NCI-H510A treated with DMSO at 0.1 percent for 48 hours (cell line): ENCODE measurements at places on chromosomes 12 and 14.
A peak's percentile ranks its signal among the peaks of the same experiment; 100 is the strongest.

DNA sequence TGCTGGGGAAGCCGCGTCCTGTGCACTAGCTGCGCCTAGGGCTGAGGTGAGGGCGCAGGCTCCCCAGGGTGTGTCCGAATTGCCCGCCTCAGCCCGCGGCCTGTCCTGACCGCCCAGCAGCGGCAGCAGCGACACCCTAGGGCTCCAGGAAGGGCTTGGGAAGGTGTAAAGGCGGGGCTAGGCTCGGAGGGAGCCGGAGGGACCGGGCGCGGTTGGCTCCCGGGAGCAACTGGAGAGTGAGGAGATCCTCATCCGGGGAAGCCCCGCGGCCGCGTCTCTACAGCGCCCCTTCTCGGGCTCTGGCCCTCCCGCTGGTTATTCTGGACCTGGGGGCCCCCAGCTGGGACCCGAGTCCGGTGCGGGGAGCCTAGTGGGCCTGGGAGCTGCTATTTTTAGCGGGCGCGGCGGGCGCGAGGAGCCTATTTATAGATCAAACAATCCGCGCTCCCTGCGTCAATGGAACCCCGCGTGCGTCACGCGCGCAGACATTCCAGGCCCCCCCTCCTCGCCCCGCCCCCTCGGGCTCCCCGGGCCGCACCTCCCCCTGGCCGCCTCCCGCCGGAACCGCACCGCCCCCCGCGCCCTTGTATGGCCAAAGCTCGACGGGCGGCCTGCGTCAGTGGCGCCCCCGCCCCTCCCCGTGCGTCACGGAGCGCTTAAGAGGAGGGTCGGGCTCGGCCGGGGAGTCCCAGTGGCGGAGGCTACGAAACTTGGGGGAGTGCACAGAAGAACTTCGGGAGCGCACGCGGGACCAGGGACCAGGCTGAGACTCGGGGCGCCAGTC, at the start of gene NR4A1:
NR4A1 (plus strand) TSS at position 685 of the 784 bp plus-strand sequence. CDS start 2,887 bp downstream, outside the sequence.
- peak; percentile 92 for DNase-seq

DNA sequence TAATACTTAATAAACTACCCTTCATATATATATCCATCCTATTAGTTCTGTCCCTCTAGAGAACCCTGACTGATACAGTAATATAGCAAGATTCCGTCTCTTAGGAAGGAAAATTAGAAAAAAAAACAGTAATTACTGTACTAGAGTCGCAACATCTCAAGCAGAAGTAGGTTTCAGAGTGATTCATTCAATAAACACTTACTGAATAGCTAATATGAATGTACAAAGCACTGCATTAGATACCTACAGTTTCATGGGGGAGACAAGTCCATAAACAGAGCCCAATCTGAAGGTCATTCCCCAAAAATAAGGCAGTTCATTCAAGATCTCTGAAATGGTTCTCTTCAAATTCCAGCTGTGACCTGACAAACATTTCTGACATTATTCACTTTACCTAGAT, 9.9 kb downstream of the CERS5 start:
- no peak for DNase-seq

- no peak for DNase-seq
Measured at GRCh38 chr12:110436231-110436630, 13.9 kb downstream of the ARPC3 start.

- DNase-seq = peak; percentile 81
Measured at GRCh38 chr14:79834868-79835267, 376.4 kb downstream of the DIO2 start.

- DNase-seq = no peak
Measured at GRCh38 chr14:61322011-61322798, 826 bp downstream of the PRKCH start.

DNA sequence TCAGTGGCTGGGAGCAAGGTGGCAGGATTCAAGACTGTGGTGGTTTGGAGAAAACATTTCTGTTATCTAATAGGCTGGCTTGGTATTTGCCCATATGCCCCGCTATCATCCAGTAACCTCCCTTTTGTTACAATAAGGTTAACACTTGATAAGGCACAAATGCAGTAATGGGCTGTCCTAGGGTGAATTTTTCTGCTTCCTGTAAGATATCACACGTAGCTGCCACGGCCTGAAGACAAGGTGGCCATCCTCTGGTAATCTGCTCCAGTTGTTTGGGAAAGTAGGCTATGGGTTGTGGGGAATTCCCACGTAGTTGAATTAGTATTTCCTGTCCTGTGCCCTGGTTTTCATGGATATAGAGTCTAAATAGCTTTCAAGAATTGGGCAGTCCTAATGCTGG, 23.1 kb downstream of the ANG start:
- no peak for DNase-seq

GRCh38 chr12:106957583-106957982, 1.9 kb downstream of the TMEM263 start:
- no peak for DNase-seq

- DNase-seq = no peak
Measured at GRCh38 chr12:53197011-53197640, 9.9 kb downstream of the ITGB7 start.

- DNase-seq = no peak
Measured at GRCh38 chr14:50926851-50927386, 17.4 kb downstream of the PYGL start.

GRCh38 chr12:94126067-94126466, 22.3 kb upstream of the PLXNC1 start:
- DNase-seq = no peak

- peak; percentile 93 for DNase-seq
Measured at GRCh38 chr12:78101113-78101876, 270.6 kb downstream of the NAV3 start.

DNA sequence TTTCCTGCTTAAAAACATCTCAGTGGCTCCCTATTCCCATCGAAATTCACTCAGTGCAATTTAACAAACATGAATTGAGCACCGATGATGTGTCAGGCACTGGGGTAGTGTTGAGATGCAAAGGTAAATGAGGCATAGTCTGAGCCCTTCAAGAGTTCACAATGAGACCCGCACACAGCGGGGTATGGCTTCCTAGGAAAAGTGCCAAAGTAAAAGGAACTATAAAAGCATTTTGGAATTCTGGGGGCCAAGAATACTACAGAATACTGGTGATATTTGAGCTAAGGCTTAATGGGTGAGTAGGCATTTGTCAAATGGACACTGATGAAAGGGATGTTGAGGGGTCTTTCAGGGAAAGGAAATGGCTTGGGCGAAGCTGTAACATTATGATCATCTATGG, 315.4 kb downstream of the DPF3 start:
- no peak for DNase-seq

DNA sequence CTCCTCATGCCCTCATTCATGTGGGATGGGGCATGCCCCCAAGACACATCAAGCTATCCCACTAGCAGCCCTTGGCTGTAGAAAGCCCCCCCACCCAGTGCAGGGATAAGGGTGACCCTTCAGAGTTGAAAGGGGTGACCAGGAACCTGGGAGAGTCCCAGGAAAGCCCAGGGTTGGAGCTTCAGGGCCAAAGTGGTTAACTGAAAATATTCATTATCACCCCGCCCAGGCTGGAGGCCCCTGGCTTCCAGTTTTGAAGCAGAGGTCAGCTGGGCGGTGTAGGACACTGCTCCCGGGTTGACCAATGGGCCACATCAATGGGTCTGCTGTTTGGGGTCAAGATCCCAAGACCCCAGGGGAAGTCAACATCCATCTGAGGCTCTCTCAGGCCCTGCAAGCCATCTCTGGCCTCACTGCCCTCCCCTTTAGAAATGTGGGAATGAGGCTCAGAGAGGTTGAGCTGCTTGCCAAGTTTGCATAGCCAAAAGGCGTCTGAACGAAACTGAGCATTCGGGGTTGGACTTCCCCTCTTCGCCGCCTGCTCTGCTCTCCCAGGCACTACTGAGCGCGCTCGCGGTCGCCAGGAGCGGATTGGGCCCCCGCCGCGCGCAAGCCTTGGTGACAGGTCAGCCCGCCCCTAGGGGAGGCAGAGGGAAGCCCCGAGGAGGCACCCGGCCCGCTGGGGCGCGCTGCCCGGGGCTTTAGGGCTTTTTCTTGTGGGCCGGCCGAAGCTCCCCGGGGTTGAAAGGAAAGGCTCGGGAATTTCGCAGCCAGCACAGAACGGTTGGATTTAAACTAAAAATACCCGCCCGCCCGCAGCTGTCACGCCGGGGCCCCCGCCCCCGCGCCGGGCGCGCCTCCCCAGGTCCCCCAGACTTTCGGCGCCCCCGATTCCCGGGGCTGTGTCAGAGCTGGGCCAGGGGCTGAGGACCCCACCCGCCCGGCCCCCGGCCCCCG, 576 bp downstream of the SYNE3 start:
- peak; percentile 40 for DNase-seq

- no peak for DNase-seq
Measured at GRCh38 chr14:68722968-68723566, 69.8 kb downstream of the ZFP36L1 start.

DNA sequence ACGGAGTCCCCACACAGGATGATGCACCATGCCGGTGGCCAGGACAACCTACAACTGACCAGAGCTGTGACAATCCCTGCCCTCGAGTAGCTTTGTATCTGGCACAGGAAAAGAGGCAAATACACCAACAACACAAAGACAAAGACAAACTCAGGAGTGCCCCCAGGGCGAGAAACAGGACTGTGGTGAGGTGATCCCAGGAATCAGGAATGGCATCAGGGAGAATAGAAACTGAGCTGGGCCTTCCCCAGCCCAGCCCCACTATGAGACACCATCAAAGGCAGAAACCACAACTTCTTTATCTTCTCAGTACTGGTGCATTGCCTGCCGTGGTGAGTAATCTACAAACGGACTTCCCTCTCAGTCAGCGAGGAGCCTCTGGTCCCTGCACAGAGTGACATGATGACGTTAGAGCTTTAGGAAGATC, 157.7 kb downstream of the TTC7B start:
- DNase-seq = no peak

DNA sequence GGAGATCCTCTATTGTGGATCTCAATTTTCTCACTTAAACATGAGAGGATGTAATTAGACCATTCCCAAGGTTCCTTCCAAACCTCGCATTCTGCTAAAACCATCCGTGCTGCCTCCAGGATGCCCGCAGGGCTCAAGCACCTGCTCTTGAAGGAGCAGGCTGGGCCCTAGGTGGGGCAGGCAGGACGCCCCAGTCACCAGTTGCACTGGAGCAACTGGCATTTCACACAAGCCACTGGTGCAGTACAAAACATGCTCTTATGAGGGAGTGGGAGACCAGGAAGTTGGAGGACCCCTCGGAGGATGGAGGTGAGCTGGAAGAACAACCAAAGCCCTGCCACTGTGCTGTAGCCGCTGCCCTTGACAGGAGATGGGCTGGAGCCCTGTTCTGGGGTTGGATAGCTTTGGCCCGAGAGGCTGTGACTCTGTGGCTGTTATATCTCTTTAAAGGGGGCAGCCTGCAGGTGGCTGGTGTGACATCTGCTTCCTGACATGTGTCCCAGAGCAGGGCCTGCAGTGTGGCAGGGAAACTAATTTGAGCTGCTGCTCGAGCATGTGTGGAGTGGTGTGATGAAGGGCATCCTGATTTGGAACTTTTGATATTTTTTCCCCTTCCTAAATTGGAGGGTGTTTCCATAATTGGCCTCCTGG, 122.2 kb downstream of the CRACR2A start:
- no peak for DNase-seq

DNA sequence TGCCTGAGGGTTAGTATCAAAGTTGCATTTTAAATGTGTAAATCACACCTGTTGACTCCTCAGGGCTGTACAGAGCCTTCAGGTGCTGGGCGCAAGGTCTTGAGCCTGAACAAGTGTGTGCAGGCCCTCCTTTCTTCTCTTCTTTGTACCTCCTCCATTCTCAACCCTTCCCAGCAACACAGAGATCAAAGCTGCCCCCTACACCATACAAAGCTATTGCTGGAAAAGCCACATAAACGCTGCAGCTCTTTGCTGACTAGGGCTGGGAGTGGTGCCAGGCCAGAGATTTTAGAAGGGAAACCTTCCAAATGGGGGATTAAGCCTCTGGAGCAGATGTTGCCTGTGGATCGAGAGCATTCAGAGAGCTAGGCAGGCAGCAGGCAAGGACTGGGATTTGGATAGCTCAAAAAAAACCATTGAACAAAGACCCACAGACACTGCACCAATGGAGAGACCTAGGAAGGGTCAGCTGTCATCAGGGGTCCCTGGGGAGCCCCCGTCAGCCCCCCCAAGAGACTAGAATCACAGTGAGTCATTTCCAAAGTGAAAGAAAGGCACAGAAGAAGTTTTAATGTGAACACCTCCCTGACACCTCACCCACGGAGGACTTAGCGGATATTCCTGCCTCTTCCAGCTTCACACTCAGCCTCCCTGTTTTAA, 18.2 kb upstream of the SUSD6 start:
- no peak for DNase-seq

- no peak for DNase-seq
Measured at GRCh38 chr14:23432946-23433345, 2.5 kb downstream of the MYH7 start.

DNA sequence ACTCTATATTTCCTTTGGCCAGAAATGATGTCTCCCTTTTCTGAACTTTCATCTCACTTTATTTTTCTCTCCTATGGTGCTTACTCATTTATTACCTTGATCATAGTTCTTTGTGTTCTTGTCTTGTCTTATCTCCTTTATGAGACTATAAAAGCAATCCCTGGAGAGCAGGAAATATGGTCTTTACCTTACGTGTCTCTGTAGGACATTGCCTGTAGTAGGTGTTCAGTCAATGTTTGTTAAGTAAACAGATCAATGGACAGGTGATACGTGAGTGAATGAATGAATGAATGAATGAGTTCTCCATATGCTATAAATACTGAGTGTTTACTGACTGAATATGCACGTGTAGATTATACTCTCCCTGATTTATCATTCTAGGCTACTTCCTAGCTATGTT, 193.7 kb upstream of the HMGA2 start:
- no peak for DNase-seq

DNA sequence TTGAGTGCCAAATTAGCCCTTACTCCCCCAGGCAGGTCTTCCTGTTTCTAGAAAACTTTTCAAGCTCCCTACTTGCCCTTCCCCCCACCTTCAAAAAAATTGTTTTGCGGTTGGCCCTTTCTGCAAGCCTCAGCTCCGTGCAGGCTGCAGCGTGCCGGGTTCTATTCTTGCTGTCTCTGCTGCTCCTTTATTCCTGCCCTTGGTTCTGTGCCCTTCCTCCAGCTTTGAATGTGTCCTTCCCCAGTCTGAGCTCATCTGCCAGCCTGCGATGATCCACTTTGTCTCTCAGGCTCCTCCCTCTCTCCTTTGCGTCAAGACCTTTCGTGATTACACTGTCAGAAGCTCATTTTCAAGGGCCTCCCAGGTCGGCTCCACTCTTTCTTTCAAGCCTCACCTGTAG, 98.6 kb downstream of the IRF2BPL start:
- DNase-seq = peak; percentile 85

GRCh38 chr12:89671469-89671868, 37.2 kb downstream of the ATP2B1 start:
- DNase-seq = no peak

GRCh38 chr12:65826353-65827171, 2.3 kb downstream of the HMGA2 start:
- no peak for DNase-seq

DNA sequence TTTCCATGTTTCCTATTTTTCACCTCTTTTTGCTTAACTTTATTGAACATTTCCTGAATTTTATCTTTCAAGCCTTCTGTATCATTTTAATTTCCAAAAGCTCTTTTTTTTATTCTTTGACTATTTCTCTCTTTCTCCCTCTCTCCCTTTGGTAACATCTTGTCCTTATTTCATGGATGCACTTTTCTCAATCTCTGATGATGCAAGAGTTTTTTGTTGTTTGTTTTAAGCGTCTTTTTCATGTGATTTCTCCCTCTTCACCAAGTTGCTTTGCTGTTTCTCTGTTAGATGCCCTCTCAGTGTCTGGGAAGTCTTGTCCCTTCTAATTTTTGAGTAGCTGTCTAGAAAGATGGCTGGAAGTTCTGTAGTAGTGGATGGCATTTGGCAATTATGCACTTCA, 62.6 kb downstream of the ANO6 start:
- no peak for DNase-seq

- DNase-seq = no peak
Measured at GRCh38 chr14:26702721-26703230, 104.9 kb upstream of the NOVA1 start.
